ENCODE measurements at places on chromosomes 11 and 22.

DNA sequence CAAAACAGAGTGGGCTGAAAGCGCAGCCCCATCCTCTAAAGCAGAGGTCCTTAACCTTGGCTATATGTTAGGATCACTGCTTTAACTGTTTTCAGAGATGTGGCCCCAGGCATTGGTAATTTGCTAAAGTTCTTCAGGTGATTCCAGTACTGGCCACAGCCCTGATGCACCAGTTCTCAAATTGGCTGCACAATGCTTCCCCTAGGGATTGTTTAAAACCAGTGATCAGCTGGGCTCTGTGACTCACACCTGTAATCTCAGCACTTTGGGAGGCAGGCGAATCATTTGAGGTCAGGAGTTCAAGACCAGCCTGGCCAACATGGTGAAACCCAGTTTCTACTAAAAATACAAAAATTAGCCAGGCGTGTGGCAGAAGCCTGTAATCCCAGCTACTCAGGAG is 8.4 kb upstream of the IRAG1 start:
- no peak for DNase-seq

DNA sequence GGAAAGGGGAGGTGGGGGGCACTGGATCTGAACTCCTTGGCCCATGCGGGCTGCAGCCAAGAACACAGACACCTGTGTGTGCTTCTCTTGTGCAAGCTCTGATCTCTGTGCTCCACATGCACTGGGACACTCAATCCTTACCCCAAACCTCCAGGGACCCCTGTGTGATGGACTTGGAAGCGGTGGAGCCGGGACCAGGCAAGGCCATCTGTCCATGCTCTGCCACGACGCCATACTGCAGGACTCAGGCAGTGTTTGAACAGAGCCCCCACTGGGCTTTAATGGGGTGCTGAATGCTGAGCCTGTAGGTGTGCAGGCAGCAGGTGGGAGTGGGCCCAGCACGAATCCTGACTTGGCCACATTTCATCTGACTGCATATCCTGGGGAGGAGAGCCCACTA is 23.4 kb downstream of the PPM1F start:
- no peak for DNase-seq

DNA sequence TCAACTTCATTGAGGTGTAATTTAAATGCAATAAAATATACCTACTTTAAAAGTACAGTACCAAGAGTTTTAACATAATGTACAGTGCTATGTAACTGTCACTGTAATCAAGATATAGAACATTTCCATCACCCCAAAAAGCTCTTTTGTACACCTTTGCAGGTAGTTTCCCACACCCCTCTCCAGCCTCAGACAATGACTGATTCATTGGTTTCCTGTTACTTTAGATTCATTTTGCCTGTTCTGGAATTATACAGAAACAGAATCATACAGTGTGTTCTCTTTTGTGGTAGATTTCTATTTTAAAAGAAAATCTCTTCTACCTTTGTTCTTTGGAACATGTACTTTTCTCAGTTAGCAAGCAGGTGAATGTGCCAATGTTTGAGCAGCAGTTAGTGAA is 38.2 kb downstream of the SHISA8 start:
- no peak for DNase-seq

GRCh38 chr11:1565904-1566247 is 6.2 kb downstream of the DUSP8 start:
- no peak for DNase-seq

DNA sequence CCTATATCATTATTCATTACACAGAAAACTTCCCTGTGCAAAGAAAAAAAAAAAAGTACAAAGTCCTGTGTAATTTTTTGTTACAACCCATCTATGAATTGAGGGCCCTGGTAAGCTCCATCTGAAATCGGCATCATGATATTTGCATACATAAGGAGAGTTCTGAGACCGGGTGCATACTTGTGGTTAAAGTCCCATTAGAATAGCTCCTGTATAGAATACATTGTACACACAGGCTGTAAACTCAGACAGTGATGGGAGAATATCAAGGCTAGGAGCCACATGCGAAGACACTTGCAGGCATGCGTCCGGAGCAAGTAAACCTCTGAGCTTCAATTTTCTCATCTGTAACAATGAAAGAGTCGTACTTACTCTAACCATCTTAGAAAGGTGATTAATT is 353.2 kb downstream of the ETS1 start:
- no peak for DNase-seq

DNA sequence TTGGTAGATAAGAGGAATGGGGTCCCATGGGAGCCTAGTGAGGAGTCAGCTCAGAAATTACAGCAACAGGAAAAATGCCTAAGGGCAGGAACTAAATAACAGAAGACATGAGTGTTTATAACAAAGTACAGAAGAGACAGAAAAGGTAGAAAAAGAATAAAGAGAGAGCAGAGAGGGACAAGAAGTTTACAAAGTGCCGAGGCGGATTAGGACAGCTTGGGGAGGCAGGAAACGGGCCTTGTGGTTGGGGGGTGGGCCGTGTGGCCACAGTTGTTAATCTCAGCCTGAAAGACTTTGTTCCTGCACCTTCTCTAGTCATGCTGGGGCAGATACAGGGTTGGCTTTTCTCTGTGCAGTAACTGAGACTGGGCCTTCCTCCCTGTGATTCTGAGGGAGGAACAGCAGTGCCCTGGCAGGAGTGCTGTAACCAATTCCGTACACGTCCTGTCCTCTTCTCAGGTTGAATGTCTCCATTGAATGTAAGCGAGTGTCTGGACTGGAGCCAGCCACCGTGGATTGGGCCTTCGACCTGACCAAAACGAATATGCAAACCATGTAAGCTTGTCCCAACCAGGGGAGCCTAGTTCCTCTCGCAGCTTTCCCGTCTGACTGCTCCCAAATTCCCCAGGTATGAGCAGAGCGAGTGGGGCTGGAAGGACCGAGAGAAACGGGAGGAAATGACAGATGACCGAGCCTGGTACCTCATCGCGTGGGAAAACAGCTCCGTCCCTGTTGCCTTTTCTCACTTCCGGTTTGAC is 13.2 kb downstream of the NAA40 start:
- no peak for DNase-seq

DNA sequence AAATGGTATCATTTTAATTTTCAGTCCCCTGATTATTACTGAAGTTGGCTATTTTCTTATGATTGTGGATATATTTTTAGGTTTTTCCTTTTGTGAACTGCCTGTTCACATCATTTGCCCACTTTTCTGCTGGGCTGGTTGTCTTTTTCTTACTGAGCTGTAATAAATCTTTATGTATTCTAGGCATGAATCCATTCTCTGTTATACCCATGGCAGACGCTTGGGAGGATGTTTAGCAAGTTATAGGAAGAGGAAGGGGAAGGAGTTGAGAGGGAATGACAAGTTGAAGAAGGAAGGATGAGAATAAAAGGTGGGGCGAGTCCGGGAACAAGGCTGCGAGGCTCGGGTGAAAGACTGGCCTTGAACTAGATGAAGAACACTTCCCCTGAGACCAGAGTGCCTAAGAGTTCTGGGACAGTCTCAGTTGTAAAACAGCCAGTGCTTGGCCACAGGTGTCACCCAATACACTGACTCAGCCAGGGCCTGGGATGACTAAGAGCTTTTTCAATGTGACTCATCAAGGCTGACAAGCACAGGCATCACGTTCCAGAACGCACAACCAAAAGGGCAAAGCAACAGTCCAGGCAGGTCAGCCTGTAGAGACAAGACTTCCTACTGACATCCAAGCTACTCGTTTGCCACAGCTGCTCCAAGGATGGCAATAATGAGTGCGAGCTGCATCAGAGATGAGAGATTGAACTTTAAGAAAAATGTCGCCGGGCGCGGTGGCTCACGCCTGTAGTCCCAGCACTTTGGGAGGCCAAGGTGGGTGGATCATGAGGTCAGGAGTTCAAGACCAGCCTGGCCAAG is 35.2 kb downstream of the LRFN4 start:
- peak; percentile 59 for DNase-seq

DNA sequence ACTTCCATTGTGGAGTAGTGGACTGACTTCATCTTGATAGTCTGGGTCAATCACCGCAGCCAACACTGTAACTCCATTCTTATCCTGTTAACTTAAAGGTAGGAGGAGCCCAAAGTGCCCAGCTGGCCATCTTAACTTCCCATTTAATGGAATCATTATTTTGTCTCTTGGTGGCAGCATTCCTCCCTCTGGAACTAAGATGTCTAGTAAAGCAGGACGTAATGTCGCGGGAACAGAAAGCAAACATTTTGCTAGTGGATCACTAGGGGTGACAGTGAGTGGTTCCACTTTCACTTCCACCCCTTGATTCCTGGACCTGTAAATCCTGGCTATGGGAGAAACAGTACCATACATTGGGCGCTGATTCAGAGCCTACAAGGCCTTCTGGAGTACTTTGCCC is 71.4 kb downstream of the GAB4 start:
- DNase-seq, result no peak

- DNase-seq, result no peak
These were observed 3.3 kb upstream of the ANKRD13D start for GRCh38 chr11:67285541-67286498.

- no peak for DNase-seq
These were observed 1.7 kb downstream of the YAP1 start for GRCh38 chr11:102111787-102112508.

Measured in stimulated activated CD4-positive, alpha-beta T cell treated with anti-CD3 and anti-CD28 coated beads, Interleukin-4, amount 100 ng/mL, for 48 hours (primary cell).